ENCODE measurements at places on chromosomes 7 and 10. TPM values are rescaled to one million over a fixed set of nuclear protein-coding genes. Genes with fewer than 3 reads are reported as not detected.

DNA sequence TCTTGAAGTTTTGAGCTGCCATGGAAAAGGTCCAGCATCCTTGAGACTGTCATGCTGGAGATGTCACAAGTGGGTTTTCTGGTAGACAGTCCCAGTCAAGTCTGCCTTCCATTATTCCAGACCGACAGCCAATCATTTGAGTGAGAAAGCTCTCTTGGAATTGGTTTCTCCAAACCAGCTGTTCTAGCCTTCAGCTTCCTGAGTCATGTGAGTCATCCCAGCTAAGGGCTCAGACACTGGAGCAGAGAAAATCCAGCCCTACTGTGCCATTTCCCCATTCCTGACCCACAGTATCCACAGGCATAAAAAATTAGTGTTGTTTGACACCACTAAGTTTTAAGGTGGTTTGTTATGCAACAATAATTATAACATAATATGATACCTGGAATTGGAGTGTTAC, 219.0 kb downstream of the ADRA2A start:
- DNase-seq = no peak

GRCh38 chr7:103791894-103792293, 197.6 kb downstream of the RELN start:
- DNase-seq = no peak

GRCh38 chr7:102891693-102892261, 21.0 kb upstream of the LRRC17 start:
- DNase-seq = peak; percentile 89

DNA sequence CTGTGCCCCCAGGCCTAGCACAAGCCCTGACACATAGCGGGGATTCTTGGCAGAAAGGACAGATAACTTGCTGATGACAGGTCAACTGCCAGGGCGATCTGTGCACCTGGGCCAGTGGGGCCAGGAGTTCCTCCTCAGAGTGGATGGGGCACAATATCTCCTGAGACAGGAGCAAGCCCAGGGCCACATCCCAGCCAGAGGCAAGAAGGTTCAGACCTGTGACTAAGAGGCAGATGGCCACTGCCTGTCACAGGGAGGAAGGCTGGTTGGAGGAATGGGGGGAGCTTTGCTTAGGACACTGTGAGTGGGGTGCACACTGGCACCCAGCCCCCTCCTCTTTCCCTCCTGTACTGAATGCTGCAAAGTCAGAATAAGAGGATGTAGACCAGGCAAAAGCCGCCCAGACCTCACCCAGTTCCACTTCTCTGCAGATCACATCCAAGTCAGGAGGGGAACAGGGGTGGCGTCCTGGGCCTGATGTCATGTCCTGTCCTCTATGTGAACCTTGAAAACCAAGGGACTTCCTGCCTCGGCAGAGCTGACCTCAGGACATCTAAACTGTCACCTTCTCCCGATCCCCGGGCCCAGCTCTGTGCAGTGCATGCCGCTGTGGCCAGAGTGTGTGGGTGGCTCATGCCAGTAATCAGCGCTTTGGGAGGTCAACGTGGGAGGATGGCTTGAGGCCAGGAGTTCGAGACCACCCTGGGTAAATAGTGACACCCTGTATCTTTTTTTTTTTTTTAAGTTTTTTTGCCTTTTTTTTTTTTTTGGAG, 1.3 kb downstream of the GUSB start:
- DNase-seq = peak; percentile 50

NRG3 gene
- 3.2 TPM for total RNA-seq

DNA sequence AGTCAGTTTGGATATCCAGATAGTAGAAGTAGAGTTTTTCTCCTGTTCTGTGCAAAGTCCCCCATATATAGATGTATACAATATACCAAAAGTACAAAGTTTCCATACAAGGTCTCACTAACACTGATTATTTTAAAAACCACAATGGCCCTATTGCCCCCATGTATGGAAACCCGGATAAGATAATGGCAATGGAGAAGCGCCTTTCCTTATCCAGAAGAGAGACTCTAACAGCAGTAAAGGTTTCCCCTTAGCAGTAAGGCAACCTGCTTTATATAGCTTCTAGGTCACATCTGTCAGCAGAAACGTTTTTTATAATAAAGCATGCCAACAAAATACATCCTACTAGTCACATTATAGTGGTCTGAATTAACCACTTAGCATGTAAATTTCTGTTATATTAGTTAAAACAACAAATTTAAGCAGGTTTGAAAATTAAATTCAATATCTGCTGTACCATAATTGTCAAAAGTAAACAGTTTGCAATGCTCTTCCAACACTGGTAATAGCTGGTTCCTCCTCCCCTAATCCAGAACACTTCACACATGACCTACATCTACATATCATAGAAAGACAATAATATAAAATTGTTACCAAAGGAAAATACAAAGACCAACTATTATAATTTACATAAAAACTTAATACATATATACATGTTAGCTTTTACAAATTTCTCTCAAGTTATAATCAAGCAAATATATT, 22.4 kb downstream of the USP6NL start:
- DNase-seq = no peak

DNA sequence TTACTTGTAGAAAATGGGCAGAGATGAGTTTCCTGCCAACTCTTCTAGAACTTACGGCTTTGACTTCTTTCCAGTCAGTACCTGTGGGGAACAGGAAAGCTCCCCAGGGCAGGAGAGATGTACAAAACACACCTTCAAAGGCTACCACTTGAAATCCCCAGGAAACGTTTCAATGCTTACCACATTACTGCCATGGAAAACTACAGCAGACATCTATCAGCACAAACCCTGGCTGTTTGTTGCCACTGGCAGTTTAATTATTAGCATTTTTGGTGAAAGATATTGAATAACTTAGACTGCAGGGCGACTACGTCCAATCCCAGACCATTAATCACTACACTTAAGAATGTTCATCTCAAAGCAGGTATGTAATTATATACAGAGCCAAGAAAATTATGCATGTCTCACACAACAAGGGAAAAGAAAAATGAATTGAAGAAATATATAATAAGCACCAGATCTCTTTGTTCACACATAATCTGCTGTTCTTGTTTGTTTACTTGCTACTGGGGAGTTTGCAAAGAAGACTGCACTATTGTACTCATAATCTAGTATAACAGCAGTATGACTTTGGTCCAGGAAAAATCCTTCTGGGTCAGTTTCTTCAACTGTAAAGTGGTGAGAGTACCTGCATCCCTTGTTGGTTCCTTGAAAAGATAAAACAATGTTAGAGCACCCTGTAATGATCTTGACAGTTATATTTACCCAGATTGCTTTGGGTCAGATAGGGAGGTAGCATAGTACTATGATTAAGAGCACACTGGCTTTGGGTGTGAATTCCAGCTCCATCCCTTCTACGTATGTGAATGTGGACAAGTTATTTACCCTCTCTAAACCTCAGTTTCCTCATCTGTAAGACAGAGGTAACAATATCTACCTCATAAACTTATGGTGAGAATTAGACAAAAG, 138.3 kb downstream of the DOCK4 start:
- no peak for DNase-seq

GRCh38 chr10:24468281-24468751, 255.4 kb downstream of the ARHGAP21 start:
- DNase-seq = no peak

- no peak for DNase-seq
Measured at GRCh38 chr7:41170466-41170865, 532.4 kb downstream of the INHBA start.

ASB10 gene
- total RNA-seq = not detected

DNA sequence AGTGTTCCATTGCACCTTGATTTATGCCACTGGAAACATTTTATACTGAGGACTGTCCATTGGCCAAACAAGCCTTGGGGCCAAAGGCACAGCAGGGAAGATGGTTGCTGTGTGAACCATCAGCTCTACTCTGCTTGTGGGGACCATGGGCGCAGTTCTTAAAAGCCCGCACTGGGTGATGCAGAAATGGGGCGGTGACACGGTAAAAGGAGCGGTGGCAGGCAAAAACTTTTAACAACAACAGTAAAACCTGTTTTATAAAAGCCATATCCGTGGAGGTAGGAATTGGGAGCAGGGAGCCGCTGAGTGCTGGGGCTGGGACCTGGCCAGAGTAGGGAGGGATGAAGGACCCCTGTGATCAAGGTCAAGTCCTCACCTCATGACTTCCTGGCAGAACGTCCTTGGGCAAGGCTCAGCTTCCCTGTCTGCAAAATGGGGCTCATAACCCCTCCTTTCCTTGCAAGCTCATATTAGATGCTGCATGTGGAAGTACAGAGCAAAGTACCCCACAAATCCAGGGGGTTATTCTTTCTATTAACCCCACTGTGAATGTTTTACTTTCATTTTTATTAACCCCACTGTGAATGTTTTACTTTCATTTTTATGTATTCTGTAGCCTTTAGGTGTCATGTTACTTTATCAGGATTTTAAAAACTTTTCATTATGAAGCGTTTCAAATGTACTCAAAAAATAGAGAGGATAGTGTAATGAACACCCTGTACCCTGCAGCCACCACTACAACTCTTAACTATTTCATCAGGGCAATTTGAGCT, 78.3 kb downstream of the GRK5 start:
- no peak for DNase-seq

DNA sequence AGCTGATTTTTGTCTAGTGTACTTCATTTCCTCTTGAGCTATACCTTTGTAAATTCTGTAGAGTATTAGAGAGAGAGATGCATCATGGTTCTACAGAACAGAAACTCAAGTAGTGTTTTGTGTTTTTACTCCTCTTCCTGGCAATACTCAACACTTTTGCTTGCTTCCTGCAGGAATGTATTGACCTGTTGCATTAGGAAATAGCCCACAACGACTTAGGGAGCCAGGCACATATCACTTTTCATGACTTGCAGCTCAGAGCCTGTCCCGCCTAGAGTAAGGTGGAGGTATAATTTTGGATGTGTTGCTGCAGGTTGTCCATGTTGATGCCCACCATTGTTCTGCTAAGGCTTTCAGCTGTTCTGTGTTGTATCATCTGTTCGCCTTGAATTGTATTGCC, 216.3 kb downstream of the SDK1 start:
- DNase-seq = no peak

DNA sequence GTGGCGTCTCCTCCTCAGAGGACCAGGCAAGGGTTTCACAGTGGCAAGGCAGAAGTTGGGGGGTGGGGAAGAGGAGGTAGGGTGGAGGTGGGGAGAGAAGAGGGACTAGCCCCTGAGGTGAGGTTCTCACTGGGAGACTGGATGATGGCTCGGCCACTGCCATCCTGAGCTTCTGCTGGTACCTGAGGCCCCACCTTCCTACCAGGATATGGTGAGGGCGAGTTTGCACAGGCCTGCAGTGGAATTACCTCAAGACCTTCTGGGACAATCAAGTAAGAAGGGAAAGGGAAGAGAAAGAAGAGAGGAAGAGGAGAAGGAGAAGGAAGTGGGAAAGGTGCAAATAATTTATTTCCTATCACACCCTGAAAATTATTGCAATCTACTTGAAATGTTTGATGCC, 111.8 kb upstream of the GDF10 start:
- DNase-seq = no peak

GRCh38 chr7:50652400-50653125, 87.4 kb upstream of the DDC start:
- no peak for DNase-seq

All from dermis blood vessel endothelial cell (primary cell).